ENCODE measurements at places on chromosomes 3 and 15.

DNA sequence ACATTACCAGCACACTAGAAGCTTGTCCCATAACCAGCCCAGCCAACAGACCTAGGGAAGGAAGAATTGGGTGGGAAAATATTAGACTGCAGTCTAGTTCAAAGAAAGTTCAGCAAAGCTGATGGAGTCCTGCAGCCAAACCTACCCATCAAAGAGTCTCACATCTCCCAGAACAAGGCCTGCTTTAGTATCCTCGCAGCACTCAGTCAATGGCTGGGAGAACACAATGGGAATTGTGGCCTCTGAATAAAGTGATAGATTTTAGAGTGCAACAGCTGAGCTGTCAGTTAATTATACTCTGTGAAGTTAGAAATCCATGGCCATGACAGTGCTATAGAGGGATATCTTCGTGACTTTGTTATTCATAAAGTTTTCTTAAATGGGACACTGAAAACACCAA is 207.2 kb upstream of the NAALADL2 start:
- DNase-seq = no peak

GRCh38 chr15:70101459-70102113 is 3.9 kb upstream of the TLE3 start:
- peak; percentile 77 for DNase-seq

DNA sequence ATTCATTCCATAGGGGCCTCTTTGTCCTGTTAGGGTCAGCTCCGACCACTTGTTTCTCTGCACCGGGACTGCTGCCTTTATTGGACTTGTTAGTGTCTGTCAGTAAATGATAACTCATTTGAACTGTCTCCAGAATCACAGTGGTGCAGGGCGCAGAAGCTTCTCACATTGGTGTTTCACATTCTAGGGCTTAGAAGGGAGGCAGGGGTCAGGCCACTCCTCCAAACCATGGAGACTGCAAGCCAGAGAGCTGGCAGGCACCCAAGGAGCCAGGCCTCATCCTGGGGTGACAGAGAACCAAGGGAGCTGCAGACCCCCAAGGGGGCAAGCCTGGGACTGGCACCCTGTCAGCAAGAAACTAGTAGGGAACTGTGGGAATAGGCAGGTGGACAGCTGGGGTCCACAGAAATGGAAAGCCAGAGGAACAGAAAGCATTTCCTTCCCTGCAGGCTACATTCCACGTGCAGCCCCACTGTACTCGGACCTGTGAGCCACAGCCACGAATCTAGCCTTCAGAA is 49.1 kb downstream of the CCNL1 start:
- no peak for DNase-seq

GRCh38 chr3:122787872-122788271 is 5.8 kb downstream of the HSPBAP1 start:
- no peak for DNase-seq

DNA sequence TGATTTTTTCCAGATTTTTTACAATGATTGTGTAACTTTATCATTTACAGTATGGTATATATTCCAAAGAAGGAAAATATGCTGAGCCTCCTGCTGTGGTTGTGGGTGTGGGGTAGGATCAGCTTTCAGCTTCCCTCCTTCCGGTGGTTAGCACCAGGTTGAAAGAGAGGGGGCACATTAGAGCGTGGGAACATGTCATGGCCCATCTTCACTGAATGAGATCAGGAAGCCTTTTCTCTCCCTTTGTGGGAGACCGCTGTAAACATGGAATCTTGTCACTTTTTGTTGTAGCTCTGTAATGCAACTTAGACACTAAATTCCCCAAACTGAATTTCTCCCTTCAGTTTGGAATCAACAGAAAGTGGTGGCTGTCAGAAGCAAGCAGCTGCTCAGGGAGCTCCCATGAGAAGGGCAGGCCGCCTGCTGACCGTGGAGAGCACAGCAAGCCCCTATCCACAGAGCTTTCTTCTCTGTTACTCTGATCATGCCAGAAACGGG is 86.7 kb upstream of the LIMD1 start:
- no peak for DNase-seq

DNA sequence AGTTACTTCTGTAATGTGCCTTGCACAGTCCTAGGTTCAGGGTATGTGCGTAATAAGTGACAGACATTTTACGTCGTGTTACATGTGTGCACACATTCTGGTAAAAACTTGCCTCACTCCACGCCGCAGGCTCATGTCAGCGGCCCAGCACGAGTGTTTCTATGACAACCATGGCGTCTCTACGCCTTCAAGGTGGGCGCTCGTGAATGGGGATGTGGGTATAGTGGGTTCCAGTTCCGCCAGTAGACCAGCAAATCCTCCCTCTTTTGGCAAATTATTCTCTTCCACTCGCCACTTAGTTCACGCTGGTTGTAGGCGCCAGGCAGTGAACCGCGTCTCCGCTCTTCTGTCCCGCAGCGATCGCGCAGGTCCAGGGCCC is 40.3 kb downstream of the CHST14 start:
- DNase-seq = no peak

DNA sequence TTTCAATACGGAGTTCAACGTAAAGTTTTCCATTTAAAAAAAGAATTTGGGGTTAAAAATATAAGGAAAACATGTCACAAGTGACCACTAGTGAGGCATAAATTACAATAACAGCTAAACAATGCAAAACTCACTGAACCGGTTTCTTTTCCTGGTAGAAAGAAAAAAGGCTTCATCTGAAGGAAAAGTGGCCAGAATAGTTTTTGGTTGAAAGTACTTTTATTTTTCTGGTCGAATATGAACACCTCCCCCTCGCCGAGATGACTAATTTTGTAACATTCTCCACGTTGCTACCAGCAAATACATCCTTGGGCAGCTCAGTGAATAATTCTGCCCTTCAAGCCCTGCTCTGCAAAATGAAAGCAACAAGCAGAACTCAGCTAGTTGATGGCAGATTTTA is 3.9 kb upstream of the SRGAP3 start:
- DNase-seq = no peak

DNA sequence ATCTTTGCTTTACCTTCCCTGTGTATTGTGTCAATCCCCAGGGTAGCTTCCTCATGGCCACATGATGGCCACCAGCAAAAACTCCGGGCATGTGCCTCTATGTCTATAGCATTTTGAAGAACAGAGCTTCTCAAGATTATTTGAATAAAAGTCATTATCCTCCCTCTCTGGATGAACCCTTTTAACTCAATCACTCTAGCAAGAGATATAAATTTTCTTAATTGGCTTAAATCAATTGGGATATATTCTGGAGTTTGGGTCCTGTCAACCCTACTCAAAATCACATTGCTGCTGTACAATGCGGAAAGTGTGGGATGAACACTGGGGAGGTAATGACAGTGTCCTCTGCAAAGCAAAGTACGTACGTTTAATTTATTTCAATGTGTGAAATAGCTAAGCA is 370.6 kb upstream of the LRRC3B start:
- DNase-seq = no peak

- no peak for DNase-seq
These were observed 16.1 kb downstream of the MESP2 start for GRCh38 chr15:89792106-89792805.

DNA sequence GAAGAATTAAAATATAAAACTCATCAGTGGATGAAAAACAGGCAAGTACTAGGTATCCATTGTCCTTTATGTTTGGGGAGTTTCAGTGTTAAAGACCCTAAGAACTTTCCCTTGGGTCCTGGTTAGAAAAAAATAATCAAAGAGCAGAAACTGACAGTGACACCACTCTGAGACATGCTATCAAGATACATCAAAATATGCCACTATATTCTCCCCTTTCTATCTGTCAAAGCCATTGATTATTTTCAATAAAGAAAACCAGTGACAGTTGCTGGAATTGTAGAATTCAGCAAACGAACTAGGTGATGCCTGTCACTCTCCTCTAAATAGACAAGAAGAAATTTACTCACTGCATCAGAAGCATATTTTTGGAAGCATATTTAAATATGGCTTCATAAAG is 496.7 kb upstream of the CFAP20DC start:
- DNase-seq = no peak

- DNase-seq = no peak
These were observed 10.4 kb downstream of the TMEM41A start for GRCh38 chr3:185488465-185488864.

DNA sequence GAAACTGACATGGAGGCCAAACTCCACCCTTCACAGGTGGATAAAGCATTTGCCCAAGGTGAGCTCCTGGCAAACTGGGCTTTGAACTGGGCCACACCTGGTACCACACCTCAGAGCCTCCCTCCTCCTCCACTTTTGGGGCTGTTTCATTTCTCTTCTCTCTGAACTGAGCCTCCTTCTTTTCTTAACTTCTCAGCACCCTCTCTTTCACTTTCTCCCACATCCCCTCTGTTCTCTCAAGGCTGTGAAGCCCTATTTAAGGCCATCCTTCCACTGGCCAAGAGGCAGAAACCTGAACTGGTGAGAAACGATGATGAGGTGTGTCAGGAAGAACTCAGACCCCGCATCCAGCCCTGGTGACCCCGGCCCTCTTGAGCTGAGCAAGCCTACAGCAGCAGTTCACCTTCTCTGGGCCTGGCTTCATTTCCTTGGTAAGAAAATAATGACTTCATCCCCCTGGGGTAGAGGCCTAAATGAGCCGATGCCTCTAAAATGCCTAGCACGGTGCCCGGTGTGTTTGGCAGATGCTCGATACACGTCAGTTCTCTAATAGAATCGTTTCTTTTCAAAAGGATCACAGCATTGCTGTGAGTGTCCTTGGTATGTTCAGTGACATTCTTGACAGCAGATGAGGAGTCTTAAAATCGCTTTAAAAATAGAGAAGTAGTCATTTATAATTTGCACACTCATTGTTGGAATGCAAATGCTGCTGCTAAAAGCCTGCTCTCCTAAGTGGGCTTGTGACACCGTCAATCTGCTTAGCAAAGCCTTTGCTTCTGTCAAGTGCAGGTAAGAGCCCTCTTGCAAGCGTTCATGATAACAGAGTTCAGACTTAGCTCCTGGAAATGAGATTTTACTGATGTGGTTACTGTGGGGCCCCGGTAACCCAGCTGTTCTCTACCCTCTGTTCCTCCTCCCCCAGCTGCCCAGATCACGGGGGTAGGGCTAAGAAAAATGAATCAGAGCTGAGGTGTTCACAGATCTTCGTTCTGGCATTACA is 97.7 kb upstream of the ATP2B2 start:
- DNase-seq = no peak

- no peak for DNase-seq
These were observed 1021.0 kb downstream of the EPHA3 start for GRCh38 chr3:90128391-90128790.

DNA sequence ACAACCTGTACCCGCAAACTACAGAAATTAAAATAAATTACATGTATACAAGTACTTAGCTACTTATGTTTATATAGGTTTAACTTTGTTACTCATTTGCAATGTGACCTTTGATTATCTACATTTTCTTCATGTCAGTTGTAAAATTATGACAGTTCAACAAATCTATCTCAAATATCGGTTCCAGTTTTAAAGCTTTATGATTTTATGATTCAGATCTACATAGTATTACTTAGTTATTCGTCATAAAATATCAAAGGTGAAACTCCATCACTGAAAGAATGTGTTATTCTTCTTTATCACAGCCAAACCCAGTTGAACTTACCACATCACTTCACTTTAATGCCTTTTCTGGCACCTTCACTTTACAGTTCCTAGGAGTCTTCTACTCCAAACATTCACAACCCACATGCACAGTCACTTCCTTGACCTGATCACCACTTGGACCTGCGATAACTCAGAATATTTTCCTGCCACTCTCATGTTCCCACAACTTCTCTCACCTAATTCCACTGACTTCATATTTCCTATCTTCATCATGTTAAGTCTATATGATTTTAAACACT is 47.2 kb downstream of the SLITRK3 start:
- no peak for DNase-seq

GRCh38 chr15:66924889-66925288 is 140.5 kb upstream of the SMAD3 start:
- no peak for DNase-seq

DNA sequence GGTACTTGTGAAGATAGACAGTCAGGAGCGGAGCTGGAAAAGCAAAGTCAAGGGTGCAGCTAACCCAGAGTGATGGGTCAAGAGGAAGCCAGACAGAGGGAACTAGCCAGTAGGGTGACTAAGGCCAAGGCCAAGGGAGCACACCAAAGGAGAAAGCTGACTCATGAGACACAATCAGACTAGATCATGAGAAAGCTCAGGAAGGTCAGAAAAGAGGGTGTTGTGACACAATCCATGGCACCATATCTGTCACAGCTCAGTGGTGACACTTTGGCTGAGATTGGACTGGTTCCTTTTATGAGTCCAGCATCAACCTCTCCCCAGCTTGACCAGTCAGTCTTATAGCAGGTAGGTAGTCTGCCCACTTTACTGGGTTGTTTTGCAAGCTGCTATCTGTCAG is 22.2 kb downstream of the P2RY1 start:
- DNase-seq = no peak

- no peak for DNase-seq
These were observed 134.4 kb downstream of the CACNA1D start for GRCh38 chr3:53628536-53629401.
